ENCODE measurements at places on chromosomes 1 and 21. TPM values are rescaled to one million over a fixed set of nuclear protein-coding genes. Genes with fewer than 3 reads are reported as not detected.

GRCh38 chr1:47479664-47480063 lies 41.8 kb downstream of the FOXD2 start:
- DNase-seq: no peak

DNA sequence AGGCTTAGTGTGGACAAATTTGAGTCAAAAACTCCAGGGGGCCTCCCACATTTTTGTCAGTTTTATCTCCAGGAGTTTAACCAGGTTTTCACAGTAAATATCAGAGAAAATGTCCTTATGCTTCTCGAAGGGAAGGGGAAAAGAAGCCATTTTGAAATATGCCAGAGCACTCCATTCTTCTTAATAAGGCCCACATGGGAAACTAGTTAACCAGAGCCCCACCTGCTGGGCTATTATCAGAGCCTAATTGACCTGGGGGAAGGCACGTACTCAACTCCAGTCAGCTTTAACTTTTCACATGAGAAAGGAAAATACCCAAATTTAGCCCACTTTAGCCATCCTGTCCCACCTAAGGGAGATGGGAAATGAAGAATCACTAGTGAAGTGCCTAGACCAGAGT lies 296.3 kb downstream of the PTBP2 start:
- DNase-seq: no peak

GRCh38 chr1:218930472-218931241 lies 243.0 kb upstream of the LYPLAL1 start:
- DNase-seq: no peak

DNA sequence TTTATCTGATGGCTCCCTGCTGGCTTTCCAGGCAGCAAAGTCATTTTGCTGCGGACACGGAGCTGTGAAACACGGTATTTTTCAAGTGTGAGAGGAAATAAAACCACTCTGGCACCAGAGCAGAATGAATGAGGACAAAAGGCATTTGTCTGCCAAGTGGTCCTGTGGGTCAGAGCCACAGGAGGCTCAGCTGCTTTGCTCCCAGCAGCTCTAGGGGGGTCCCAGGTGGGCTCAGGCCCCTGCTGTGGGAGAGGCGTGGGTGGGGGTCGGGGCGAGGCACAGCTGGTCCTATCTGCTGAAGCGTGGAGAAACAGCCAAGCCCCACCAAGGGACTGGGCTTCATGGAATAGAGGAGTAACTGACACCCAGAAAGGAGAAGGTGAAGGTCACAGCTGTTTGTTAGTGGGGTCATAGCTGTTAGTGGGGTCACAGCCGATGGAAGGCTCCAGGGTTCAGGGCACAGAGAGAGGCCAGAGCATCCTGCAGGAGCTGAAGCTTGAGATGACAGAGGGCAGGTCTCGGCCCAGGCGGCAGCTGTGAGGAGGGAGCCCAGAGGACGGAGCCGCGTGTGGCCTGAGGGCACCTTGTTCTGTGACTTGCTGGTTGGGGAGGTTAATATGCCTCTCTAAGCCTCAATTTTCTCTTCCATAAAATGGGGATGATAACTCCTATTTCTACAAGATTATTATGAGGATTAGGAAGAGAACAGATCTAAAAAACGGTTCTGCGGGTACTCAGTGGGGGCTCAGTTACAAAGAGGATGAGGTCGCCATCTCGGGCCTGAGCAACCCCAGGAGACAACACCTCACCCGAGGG lies 7.1 kb downstream of the KIF17 start:
- no peak for DNase-seq

DNA sequence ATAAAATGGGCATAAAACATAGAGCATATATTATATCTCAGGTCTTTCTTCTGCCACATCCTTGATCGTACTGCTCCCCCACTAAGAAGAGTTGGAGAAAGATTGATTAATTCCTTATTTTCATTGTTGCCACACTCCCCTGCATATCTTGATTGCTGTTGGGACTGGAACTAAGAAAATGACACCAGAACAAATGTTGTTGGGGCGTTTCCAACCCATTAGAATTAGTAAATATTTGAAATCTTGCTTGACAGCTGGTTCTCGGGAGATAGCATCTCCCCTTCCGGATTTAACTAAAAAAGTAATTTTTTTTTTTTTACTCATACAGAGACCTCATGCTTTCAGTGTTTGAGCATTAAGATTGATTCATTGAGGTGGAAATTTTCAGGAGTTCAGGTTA lies 493.0 kb upstream of the PLXNA2 start:
- no peak for DNase-seq

Gene CELA3B
- not detected for total RNA-seq

Gene LYPD8
- not detected for total RNA-seq

DNA sequence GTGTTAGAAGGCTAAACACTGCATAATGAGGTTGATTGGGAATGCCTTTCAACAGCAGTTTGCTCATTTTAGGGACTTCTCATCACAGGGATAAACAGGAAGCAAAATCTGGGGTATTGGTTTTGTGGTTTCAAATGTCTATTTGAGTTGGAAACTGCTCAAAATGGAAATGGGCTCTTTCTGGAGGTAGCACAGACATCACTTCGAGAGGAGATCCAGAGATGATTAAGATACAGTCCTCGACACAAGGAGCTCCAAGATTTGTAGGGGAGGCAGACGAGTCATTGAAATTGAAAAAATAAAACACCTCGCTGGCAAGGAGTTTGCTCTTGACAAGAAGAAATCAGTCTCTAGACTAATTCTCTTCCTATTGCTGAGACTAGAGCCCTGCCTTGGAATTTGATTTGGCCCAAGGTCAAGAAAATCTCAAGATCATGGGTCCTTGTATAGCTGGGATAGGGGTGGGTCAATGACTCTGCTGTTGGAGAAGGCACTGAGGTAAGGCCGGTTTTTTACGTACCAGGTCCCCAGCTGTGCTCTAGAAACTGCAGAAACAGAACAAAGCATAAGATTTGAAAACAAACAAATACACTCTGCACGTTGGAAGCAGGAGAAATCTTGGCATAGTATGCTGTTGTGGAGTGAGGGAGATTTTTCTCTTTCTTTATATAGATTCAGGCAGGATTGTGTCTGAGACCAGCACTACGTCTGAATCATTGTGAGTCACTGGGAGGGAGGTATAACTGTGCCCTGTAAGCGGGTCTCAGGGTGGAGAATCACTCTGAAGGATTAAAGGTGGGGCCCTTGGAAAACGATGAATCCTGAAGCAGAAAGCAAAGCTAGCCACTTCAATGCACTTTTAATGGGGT lies 17.7 kb upstream of the KLHDC8A start:
- peak; percentile 56 for DNase-seq

DNA sequence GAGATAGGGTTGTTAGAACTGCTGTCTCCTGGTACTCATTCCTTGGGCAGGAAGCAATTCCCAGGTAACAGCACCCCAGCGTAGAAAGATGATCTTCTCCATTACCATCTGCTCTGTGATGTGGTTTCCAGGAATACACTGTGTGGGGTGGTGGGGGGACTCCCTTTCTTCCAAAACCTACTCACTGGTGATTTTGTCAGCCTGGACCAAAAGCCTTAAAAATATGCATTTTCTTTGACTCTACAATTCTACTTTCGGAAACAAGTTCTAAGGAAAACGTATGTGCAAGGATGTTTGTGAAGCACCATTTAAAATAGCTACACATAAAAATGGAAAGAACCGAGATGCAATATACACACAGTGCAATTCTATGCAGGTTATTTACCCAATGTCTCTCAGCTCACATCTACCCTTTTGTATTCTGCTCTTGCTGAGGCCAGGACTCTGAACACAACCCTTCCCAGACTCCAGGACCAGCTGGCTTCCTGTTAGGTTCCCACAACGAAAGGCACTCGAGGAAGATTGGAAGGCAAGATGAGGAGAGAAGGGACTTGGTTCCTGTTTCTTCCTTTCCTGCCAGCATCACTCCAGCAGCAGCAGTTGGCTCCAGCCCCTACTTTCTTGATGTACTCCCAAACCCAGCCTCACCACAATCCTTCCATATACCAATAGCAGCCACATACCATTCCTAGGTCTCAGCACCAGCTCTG lies 33.0 kb upstream of the GJB5 start:
- DNase-seq: no peak

GRCh38 chr1:203477748-203478147 lies 2.1 kb downstream of the PRELP start:
- no peak for DNase-seq

GRCh38 chr21:42671778-42672593 lies 18.6 kb downstream of the PDE9A start:
- DNase-seq: no peak

- no peak for DNase-seq
These were observed 215.8 kb upstream of the PBX1 start for GRCh38 chr1:164343189-164343588.

Data from kidney epithelial cell (primary cell).